ENCODE measurements at places on chromosomes 6 and 20.

GRCh38 chr6:118577972-118578371, 29.9 kb downstream of the PLN start:
- no peak for DNase-seq

DNA sequence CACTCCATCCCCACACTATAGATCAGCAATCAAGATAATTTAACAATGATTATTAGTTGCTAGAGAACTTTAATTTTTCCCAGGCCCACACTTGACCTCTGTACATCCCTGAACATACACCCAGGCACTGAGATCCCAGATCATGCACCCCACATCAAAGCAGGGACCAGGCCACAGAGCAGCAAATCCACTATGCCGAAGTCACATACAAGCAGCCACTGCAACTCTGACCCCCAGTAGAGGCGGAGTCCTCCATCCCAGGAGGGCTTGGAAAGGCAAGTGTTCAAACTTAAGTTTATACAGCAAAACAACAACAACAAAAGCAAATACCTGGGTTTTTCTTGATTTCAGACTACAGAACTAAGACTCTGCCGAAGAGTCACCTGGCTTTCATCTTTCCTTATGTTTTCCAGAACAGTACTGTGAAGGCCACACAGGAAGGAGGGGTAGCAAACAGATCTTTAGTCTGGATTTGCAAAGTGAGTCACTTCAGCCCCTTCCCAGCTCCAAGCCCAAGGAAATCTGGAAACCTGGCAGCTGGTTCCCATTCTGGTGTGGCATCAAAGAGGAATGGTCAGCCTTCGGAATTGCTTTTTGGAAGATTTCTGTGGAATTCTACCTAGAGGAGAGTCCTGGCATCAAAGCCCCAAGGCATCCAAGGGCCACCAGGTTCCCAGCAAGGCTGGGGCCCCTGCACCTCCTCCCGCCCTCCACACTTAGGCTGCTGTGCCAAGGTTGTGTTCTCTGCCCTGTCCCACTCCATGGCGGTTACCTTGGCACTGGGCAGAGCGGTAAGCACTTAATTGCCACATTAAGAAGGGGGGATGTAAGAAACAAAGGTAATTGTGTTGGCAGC, 7.3 kb downstream of the JAG1 start:
- no peak for DNase-seq

DNA sequence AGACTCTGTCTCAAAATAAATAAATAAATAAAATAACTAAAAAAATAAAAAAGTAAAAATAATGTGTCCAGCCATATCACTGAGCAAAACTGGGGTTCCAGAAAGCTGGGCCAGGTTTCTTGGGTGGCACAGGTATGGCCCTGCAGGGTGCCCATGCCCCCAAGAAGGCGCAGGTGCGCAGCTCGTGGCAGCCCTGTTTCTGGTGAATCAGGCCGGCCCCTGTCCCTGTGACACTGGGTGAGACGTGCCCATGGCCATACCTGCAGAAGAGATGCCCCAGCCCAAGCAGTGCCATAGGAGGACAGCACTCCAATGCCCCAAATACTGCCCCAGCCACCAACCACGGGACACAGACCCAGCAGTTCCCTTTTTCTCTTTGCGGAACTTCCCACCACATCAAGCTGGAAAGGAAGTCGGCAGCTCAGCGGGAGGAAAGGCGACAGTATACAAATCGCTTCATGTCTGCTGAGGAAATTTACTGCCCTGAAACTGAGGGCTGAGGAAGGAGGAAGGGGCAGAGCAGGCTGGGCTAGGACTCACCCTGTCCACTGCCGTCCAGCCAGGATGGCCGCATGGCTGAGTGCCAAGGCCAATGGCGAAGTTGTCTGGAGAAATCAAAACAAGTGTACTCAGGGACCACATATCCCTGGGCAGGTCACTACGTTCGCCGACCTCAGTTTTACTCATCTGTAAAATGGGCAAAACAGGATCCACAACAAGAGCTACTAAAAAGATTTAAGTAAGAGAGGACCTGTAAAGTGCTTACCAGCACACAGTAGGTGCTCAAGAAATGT, 55.4 kb downstream of the PREX1 start:
- DNase-seq, result no peak

DNA sequence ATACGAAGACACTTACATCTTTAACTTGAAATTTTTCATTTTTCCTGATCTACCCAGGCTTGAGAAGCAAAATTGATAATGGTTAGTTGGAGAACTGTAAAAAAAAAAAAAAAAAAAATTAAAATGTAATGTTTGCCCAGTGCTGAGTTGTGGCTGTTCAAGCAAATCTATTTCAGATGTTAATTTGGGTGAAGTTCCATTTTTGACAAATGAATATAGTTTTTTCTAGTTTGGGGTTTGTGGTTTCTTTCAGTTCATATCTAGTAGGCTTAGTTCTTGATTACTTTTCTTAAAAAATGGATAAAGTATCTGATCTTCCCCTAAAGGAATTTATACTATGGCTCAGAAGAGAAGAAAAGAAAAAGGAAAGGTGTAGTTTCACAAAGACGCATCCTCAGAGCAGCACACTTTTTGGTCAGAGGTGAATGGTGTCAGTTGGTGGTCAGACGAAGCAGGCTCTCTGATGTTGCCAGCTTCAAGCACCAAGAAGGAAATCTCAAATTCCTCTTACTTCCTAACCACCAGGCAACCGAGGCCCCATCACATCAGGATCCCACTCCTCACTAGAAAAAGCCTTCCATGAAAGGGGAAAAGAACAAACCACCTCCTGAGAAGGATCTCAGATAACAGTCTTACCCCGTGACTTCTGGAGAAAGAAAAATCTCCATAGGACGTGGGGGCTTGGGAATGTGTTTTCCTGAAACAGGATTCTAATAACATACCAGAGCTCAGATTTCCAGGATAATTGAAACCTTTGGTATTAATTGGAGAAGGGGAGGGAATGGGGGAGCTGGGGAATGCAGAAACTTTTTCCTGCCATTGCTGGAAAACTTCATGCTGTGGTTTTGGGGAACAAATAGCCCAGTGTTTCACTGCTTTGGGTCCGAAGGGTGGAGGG, 396.2 kb downstream of the CD83 start:
- DNase-seq, result no peak

GRCh38 chr6:6893701-6894100, 214.1 kb upstream of the RREB1 start:
- DNase-seq, result no peak

DNA sequence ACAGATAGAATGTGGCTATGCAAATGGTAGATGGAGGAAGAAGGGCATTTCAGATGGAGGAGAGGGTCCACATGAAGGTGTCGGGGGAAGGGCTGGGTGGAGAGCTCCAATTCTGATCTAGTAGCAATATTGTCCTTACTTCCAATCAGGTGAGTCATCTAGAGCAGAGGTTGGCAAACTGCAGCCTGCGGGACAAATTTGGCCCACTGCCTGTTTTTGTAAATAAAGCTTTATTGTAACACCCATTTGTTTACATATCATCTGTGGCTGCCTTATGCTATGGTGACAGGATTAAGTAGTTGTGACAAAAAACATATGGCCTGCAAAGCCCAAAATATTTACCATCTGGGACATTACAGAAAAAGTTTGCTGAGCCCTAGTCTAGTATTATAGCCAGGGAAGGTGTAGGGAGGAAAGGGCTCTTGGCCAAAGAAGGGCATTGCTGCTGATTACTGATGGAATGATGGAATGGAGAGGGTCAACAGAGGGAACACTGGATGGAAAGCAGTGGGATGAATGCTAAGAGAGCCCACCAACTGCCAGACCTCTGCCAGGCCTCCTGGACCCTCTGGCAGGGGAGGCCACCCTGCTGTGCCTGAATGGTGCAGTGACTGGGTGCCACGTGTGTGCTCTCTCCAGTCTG, 79.8 kb downstream of the SLC22A23 start:
- DNase-seq, result no peak

GRCh38 chr20:46054606-46055005, 25.6 kb downstream of the SLC12A5 start:
- no peak for DNase-seq

GRCh38 chr6:5314191-5314865, 53.0 kb downstream of the FARS2 start:
- DNase-seq, result no peak

DNA sequence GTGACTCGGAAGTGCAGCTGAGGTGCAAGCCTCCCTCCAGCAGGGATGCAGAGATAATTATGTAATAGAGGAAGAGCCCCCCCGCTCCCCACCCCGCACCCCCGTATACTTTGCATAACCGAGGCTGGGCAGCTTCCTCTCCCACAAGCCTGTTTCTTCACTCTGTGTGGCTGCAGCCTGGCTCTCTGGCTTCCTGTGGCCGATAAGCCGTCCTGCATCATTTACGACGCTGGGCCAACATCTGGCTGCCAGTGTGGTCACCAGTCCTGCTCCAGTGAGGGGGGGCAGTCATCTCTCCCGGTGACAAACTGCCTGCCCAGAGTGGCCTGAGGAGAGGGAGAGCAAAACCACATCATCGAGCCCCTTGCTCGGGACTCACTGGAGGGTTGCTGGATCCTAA, 59.2 kb downstream of the RBM38 start:
- no peak for DNase-seq

DNA sequence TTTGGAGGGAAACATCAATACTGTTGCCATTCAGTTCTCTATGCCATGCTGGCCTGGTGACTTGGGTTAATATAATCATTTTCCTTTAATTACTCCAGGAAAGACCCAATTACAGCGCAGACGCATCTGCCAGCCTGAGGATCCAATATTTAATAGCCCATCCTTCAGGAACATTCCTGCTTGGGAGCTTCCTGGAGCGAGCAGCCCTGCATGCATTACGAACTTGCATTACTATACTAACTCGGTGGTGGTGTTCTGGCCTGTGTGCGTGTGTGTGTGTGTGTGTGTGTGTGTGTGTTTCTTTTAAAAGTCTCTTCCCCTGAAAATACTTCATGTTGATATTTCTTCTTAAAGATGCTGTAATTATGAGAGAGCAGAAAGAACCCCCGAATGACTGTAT, 26.5 kb downstream of the PMEPA1 start:
- DNase-seq, result no peak

- no peak for DNase-seq
Measured at GRCh38 chr6:3997177-3997770, 81.7 kb downstream of the FAM217A start.

DNA sequence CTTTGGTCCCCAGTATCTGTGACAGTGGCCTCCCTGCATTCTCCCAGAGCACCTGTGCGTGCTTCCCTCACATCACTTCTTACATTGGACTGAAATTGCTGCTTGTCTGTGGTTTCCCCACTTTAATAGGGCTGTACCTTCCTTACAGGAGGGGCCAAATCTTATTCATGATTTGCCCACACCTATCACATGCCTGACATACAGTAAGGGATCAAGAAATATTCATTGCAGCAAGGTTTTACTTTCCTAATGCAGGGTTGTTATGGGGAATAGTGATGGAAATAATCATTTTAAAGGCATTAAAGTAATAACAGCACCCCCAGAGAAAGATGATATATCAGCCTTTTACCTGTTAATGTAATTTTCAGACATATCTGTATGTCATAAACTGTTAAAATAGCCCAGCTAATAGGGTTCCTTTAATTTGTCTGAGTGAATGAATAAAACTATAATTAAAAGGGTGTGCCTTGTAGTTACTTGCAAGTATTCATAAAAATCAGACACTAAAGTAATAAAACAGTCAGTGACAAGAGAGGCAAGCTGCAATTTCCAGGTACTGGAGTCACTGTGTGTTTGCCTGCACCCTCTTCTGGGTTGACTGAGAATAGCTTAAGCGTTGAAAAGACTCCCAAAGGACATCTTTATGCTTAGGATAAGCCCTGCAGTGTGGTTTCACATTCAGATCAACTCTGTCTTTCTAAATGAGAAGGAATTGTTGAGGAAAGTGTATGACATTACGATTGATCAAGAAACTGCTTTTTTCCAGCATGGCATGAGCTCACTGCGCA, 182.7 kb downstream of the PHACTR1 start:
- DNase-seq, result no peak

- no peak for DNase-seq
Measured at GRCh38 chr20:25011831-25012241, 19.3 kb upstream of the APMAP start.
